Neural progenitor cell (in vitro differentiated cells): ENCODE measurements at places on chromosomes 12 and 14. TPM values are rescaled to one million over a fixed set of nuclear protein-coding genes. Genes with fewer than 3 reads are reported as not detected.
A peak's percentile ranks its signal among the peaks of the same experiment; 100 is the strongest.

GRCh38 chr12:125259178-125259867 lies 194.1 kb downstream of the AACS start:
- DNase-seq = no peak

GRCh38 chr14:61269321-61270083 lies 11.6 kb downstream of the TMEM30B start:
- DNase-seq = peak; percentile 84

- DNase-seq = no peak
Measured at GRCh38 chr12:121966959-121967358, 48.6 kb downstream of the CFAP251 start.

- peak; percentile 60 for DNase-seq
Measured at GRCh38 chr12:91432089-91432488, 249.5 kb upstream of the DCN start.

DNA sequence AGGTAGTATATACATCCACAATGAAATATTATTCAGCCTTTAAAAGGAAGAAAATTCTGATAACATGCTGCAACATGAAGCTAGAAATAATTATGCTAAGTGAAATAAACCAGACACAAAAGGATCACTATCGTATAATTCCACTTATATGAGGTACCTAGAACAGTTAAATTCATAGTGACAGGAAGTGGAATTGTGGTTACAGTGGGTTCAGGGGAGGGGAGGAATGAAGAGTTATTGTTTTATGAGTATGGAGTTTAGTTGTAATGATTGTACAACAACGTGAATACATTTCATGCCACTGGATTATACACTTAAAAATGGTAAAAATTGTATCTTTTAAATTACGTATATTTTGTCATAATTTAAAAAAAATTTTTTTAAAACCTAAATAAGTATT lies 21.0 kb downstream of the EEA1 start:
- no peak for DNase-seq

GRCh38 chr14:84041421-84041820 lies 1488.5 kb upstream of the FLRT2 start:
- DNase-seq = no peak

DNA sequence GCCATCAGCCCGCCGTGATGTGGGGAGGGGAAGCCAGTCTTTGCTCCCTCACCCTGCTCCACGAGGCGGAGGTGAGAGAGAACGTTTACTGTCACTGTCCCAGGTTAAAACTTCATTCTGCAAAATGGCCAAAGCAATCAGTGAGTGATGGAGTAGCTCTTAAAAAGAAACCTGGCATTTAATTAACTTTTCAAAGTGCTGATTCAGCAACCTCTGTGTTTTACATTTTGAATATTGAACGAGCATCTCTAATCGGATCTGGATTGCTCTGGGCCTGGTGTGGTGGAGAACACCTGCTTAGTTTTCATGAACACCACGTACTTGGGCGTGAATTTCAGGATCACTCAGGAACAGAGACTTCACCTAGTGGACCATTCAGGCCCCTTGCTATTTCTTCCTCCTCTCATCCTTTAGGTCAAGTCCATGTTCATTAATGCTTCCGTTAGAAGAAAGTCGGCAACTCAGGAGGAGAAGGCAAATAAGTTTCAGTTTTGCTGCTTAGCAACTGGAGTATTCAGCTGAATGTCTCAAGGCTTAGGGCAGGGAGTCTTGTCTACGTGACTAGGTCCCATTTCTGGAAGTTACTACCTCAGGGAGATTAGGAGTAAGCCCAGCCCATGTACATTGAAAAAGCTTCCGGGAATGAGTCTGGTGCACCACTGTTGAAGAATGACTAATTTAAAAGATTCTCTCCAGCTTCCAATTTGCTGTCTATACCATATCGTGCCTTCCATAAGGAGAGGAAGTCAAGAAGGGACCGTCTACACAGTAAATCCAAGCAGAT lies 68.2 kb downstream of the IFT43 start:
- no peak for DNase-seq

- no peak for DNase-seq
Measured at GRCh38 chr12:105987685-105988035, 151.1 kb downstream of the NUAK1 start.

GRCh38 chr12:2335109-2335508 lies 282.3 kb downstream of the CACNA1C start:
- DNase-seq = no peak

GRCh38 chr12:110253176-110253575 lies 27.9 kb upstream of the ATP2A2 start:
- DNase-seq = no peak

- no peak for DNase-seq
Measured at GRCh38 chr14:24399447-24399822, 632 bp downstream of the NYNRIN start.

GRCh38 chr12:62934239-62934798 lies 631 bp downstream of the PPM1H start:
- peak; percentile 65 for DNase-seq

GRCh38 chr14:45946251-45946650 lies 693.2 kb upstream of the MIS18BP1 start:
- no peak for DNase-seq

DNA sequence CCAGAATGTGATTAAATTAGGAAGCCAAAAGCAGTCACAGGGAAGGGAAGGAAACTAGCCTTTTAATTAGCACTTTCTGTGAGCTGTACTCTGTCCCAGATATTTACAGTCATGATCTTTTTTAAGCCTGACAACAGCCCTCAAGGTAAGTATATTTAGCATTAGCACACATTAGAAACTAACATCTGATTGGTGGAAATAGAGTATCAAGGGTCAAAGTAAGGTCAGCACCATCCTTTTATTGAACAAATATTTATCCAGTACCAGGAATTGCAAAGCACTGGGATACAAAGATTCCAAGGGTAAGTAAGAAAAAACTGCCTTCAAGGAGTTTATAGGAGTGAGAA lies 28.2 kb downstream of the RPGRIP1 start:
- no peak for DNase-seq

DNA sequence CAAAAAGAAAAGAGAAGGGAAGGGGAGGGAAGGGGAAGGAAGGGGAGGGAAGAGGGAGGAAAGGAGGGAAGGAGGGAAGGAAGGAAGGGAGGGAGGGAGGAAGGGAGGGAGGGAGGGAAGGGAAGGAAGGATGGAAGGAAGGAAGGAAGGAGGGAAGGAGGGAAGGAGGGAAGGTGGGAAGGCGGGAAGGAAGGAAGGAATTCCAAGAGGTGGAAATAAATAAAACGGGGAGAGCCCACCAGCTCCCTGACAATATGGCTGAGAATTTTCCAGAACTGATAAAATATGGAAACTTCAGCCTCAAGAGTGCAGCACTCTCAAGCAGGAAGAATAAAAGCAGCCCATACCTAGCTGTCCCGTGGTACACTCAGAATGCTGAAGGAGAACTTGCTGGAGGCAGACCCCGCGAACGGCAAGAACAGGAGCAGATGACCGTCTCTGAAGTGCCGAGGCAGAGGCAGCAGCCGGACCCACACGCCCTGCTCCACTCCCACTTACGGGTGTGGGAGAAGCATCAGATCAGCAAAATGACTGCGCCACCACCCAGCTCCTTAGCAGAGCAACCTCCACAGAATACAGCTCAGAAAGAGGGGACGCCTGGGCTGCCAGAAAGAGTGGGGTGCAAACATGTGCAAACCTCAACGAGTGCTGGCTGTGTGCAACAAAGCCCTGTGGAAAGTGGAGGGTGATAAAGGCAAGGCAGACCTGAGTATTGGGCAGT lies 34.1 kb upstream of the INF2 start:
- no peak for DNase-seq

DNA sequence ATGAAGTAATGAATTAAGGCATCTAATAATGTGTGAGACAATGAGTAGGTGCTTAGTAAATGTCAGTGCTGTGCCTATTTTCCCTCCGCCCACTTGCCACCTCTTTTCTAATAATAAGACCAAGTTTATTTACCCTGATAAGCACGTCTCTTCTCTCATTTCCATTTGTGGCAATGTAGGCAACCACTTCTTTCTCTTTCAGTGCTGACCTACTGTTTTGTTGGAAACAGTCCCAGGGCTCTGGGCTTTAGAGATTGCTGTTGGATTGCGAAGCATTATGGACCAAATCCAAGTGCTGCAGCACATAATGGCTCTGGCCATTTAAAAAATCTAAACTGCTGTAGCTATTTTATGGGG lies 141.3 kb upstream of the PLEKHG7 start:
- DNase-seq = no peak

GRCh38 chr12:45587877-45588533 lies 141.5 kb upstream of the ARID2 start:
- DNase-seq = no peak

GRCh38 chr12:106048676-106049075 lies 90.1 kb downstream of the NUAK1 start:
- DNase-seq = no peak

GRCh38 chr12:84822525-84822924 lies 90.1 kb downstream of the SLC6A15 start:
- DNase-seq = no peak

DNA sequence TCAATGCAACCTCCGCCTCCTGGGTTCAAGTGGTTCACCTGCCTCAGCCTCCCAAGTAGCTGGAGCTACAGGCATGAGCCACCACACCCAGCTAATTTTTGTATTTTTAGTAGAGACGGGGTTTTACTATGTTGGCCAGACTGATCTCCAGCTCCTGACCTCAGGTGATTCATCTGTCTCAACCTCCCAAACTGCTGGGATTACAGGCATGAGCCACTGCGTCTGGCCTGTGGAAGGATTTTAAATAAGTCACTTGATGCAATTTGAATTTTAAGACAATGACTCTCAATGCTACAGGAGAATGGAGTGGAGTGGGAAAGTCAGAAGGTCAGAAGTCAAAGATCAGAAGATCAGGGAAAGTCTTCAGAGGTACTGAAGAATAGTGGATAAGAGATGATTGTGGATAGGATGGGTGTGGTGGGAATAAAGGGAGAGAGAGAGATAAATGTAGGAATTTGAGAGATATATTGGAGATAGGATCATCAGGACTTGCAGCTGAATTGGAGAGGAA lies 15.4 kb downstream of the TMEM52B start:
- no peak for DNase-seq

DNA sequence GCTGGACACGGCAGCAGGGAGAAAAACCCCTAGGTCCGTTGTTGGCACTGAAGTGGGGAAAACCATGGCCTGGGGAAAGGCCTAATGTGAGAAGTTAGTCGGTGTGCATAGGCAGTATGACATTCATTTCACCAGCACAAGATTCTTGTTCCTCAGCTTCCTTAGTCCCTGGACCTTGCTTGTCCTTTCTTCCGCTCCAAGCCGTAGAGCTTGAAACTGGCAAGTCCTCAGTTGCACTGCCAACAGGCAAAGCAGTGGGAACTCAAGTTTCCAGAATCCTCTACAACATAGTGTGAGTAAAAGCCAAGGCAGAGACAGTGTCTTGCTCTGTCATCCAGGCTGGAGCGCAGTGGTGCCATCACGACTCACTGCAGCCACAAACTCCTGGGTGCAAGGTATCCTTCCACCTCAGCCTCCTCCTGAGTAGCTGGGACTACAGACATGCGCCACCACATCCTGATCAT lies 138.5 kb upstream of the AMIGO2 start:
- DNase-seq = no peak

GRCh38 chr12:93335603-93336162 lies 42.0 kb upstream of the NUDT4 start:
- no peak for DNase-seq

GRCh38 chr14:90645842-90646443 lies 170.3 kb downstream of the TTC7B start:
- DNase-seq = peak; percentile 33

DNA sequence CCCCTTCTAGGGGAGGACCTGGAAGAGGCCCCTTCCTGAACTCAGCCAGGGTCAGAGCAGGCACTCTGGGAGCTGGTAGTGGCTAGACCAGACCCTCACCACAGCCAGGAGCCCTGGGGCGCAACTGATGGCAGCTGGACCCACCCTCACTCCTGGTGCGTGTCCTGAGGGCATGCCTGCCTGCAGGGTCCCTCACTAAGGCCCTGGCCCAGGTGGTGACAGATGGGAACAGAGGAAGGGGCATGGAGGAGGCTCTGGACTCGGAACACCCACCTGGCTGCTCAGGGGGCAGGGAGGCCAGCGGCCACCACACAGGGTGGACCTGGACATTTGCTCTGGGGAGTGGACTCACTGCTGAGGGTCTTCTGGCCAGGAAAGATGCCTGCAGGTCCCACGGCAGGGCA lies 342.2 kb upstream of the SFSWAP start:
- DNase-seq = no peak

DNA sequence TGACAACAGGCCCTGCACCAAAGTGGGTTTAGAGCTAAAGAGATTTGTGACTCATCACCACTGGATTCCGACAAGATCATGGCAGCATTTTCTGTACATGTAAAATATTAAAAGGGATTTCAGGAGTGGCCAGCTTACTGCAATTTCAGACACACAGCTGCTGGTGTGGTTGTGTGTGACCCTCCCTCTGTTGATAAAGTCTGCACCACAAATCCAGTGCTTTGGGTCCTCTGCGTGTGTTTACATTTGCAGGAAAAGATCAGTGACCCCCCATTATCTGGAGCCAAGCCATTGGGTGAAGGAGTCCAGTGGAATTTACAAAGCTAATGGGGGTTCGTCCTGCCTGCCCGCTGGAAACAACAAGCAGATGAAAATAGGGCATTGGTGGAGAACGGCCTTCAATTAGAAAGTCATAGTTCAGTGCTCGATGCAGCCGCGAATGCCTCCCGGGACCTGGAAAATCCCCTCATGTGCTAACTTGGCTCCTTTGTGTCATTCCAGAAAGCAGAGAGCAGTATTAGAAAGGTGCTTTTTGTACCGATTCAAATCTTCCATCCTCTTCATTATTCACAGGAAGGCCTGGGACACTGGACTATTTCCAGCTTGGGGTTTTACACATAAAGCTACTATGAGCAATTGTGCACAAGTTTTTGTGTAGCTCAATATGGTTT lies 188.5 kb upstream of the TMEM132C start:
- DNase-seq = peak; percentile 44

Gene RPS6KL1
- total RNA-seq = 6.4 and 15.1 TPM in 2 replicates

Gene GALNT4
- total RNA-seq = 2.2 and 2.8 TPM in 2 replicates

Gene GUCY2C
- total RNA-seq = not detected in 2 replicates

Gene CDK4
- 169 and 348 TPM in 2 replicates for total RNA-seq

Gene GDF3
- not detected in 2 replicates for total RNA-seq

Gene NEMF
- 60.5 and 83.0 TPM in 2 replicates for total RNA-seq

Gene C3AR1
- total RNA-seq = not detected in 2 replicates

Gene ESR2
- total RNA-seq = 0.21 and 0.31 TPM in 2 replicates

Gene KRT77
- total RNA-seq = 0.47 TPM in 1 of 2 replicates, not detected in the other

Gene ATL1
- 7.3 and 11.8 TPM in 2 replicates for total RNA-seq

Gene DHRS2
- total RNA-seq = 0.59 and 2.8 TPM in 2 replicates

Gene MYBPC1
- total RNA-seq = not detected in 2 replicates

Gene PDZRN4
- total RNA-seq = 0.06 and 0.09 TPM in 2 replicates

Gene IL31
- total RNA-seq = not detected in 2 replicates

Gene PTPN6
- total RNA-seq = 4.4 and 6.0 TPM in 2 replicates

Gene ZNF891
- total RNA-seq = 6.0 and 7.2 TPM in 2 replicates
